ENCODE measurements at places on chromosomes 7 and 10.

DNA sequence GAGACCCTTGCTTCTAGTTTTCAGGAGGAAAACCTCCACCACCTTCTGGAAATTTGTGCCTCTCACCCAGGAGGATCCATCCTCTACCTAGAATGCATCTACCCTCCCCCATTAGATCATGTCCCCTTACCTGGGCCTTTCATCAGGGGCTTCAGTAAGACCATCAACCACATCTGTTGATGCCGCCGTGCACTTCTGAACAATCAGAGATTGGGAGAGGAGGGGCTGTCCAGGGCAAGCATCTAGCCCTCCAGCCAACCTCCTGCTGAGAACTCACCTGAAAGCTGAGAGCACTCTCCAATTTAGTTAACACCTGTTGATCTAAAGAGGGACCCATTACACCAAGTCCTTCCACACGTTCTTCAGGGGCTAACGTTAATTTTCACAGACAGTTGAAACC lies 57.6 kb upstream of the PIK3CG start:
- DNase-seq: no peak

DNA sequence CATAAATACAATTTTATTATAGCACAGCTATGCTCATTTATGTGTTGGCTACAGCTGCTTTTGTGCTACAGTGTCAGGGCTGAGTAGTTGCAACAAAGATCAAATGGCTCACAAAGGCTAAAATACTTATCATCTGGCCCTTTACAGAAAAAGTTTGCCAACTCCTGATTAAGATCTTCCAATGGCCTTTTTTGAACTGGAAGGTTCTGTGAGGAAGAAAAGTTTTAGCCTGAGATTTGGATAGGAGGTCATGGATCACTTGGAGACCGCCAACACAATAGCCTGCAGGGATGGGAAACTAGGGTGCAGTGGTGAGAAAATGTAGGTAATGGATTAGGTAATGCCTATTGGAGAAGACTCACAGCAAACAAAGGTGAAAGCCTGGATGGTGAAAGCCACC lies 169.8 kb downstream of the NOC3L start:
- peak; percentile 4 for DNase-seq

- DNase-seq: no peak
Observed at GRCh38 chr10:36053271-36053670, 411.2 kb upstream of the FZD8 start.

- no peak for DNase-seq
Observed at GRCh38 chr10:78828647-78829539, 239.9 kb upstream of the ZMIZ1 start.

- DNase-seq: no peak
Observed at GRCh38 chr10:12111528-12111927, 17.9 kb upstream of the SEC61A2 start.

- DNase-seq: peak; percentile 74
Observed at GRCh38 chr10:110209926-110210673, 2.7 kb downstream of the MXI1 start.

GRCh38 chr10:44985175-44985681 lies 6.6 kb upstream of the DEPP1 start:
- DNase-seq: peak; percentile 23

DNA sequence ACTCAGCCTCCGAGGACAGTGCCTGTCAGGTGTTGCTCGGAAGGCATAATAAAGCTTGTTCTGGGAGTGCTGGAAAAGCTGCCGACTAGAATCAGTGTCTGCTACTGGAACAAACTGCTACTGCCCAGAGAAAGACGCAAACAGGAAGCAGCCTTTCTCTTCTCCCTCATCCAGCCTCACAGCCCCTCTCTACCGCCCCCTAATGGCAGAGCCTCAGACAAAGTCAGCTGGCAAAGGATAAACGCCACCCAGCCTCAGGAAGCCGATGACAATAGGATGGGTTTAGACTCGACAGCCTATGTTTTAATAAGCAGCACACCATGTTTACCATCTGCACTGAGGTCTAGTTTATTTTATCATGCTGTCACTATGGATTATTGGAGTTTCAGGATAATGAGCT lies 169.5 kb upstream of the LYZL1 start:
- DNase-seq: peak; percentile 22

DNA sequence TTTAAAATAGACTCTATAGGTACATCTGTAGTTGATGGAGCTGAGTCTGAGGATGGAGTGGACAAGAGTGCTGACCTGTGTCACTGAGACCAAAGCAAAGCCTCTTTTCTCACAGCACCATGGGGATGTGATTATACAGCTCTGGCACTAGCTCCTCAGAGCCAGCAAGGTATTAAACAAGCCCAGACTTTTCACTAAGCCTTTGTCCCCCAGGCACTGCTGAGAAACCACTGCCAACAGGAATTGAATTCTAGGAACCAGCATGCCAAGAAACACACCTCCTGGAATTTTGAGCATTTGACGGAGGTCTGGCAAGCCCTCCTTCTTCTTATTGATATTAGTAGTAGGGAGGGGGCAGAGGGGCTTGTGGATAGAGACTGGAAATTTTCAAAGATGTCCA lies 147.0 kb downstream of the C1GALT1 start:
- DNase-seq: no peak

- DNase-seq: no peak
Observed at GRCh38 chr10:131851346-131851745, 49.5 kb upstream of the PPP2R2D start.

DNA sequence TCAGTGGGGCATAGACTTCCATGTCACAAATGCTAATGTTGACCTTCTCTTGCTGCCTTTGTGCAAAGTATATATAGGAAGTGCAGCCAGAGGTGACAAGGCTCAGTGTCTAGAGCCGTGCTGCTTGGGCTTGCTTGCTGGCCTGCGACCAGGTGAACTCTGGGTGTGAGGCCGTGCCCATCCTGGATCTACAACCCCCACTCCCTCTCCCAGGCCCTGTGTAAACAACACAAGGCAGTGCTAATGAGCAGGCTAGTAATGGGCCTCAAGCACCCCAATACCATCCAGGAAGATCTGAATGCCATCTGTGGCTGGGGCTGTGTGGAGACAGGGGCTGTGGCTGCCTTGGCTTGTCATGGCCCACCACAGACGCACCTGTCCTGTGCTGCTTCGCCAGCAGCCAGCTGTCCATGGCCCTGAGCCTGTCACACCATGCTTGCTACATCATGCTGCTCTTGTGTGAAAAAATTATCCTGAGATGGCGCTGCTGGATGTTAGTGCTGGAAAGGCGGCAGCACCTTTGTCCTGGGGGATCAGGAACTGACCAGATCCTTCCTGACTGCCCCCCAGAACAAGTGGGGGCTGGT lies 107.6 kb upstream of the ZNF92 start:
- no peak for DNase-seq

DNA sequence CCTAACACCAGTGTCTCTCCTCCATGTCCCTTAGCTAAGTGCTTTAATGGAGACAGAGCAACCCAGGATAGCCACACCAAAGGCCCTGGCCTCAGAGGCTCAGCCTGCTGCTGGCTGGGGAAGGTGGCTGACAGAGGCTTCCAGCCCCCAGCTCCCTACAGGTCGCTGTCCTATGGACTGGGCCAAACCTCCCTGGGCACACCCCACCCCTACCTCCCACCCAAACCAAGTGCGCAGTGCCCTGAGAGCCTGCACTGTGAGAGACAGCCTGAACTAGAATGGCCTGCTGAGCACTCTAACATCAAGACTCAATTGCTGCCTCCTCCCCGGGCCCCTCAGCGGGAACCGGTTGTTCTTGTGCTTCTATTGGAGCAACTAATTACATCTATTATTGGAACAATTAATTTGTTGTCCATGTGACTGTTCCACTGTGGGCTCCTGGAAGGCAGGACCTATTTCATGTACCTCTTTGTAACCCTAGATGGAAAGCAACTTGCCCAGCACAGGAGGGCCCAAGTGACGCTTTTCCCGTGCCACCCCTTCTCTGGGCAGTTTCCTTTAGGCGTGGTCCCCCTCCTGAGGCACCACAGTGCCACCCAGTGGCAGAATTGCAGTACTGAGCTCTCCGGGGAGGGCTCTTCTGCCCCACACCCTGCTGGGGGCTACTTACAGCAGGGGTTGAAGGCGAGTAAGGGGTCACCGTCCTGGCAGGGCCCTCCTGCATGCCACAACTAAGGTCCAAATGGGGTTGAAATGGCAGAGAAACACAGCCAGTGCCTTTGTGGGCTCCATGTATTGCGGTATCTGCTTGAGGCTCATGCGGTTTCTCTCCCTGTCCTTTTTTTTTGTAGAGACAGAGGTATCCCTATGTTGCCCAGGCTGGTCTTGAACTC lies 63.7 kb upstream of the WAPL start:
- DNase-seq: peak; percentile 71

DNA sequence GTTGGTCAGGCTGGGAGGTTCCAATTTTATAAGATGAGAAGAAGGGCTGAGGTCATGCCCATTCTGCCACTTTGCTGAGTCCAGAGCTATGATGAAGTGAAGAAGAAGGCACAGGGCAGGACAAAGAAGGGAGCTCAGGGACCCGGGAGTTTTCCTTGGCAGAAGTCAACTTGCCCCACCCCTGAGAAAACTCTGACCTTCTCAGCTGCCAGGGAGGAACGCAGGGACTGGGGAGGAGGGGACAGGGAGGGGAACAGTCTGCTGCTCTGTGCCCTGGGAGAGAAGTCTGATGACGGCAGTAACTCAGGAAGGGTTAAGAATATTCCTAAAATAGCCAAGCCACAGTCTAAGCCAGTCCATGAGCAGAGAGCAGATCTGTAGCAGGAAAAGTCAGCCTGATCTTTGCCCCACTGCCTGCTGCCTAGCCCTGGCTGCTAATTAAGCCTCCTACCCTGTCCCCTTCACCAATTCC lies 11.7 kb downstream of the ADIRF start:
- peak; percentile 82 for DNase-seq

DNA sequence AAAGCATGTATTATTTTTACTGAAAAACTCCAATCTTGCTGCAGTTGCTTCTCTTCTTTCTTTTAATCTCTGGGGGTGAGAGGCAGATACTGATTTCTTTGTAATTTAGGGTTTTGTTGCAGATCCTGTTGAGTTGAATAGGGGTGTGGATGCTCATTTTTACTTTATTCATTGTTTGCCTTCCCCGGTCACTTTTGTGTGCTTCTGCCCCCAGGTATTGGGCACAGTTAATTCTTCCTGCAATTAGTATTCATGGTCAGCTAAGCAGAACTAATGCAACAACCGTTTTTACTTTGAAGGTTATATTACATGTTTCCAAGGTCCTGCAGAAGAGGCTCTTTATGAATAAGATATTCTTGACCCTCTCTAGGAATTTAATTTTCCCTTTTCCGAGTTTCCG lies 96.4 kb downstream of the BUB3 start:
- DNase-seq: no peak

- DNase-seq: no peak
Observed at GRCh38 chr7:8114175-8114574, 145.6 kb downstream of the GLCCI1 start.

DNA sequence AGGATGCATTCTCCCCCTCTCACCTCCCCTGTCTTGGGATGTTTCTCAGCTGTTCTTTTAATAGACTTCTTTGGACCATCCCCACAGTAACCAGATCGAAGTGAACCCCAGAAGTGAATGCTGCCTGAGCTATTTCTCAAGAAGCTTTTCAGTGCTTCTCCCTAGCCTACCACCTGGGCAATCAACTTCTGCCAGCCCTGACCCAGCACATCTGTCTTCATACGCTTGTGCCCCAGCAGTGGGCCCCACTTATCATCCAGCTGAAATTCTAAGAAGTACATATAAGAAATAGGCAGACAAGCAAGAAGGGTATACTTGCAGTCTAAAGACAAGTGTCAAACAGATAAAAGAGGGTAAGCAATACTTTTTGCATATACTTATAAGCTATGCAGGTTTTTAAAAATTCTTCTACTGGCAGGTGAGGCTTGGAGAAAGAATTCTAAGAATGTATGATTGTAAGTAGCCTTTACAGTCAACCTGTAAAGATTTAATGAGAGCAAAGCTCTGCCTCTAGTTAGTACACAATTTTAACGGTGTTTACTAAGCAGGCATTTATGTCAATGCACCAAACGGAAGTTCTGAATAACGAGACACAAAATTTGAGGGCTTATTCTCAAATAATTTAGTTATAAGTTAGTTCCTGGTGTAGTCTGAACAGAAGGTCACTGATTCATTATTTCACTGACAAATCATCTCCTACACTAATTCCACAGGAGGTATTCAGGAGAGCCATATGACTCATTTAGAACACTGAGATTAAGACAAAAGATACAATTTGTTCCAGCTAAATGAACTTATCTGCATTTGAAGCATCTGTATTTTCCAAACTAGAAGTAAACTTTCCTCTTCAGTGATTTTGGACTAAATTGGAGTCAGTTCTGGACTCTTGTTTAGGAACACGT lies 83.3 kb downstream of the RNLS start:
- peak; percentile 13 for DNase-seq

GRCh38 chr7:149868623-149869290 lies 5.0 kb upstream of the ATP6V0E2 start:
- no peak for DNase-seq
